ENCODE measurements at places on chromosomes 3 and 15. TPM values are rescaled to one million over a fixed set of nuclear protein-coding genes. Genes with fewer than 3 reads are reported as not detected.
A peak's percentile ranks its signal among the peaks of the same experiment; 100 is the strongest.

- no peak for DNase-seq
These were observed 2.2 kb upstream of the B3GALNT1 start for GRCh38 chr3:161107311-161107710.

DNA sequence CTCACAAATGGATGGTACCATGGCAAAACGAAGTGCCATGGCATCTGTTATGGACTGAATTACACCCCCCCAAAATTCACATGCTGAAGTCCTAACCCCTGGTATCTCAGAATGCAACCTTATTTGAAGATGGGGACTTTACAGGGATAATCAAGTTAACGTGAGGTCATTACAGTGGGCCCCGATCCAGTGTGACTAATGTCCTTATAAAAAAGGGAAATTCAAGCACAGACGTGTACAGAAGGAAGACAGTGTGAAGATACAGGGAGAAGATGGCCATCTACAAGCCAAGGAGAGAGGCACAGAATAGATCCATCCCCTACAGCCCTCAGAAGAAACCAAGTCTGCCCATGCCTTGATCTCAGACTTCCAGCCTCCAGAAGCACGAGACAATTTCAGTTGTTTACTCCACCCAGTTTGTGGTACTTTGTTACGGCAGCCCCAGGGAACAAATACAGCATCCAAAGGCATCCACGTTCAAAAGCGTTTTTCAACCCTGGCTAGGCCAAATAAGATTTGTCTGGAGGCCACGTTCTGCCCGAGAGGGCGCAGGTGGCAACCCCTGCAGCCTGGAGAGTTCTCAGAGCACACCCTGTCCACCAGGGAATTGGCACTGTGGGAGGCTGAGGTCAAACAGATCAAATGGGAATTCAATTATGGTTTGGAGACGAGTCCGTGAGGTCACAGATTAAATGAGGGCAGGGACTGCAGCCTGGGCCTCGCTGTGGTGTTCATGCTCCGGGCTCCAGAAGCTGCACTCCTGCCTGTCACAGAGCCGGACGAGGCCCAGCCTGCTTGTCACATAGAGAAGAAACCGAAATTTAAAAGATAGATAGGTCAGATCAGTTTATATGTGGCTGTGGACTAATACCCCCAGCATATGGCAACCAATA lies 494.8 kb downstream of the SHQ1 start:
- no peak for DNase-seq

DNA sequence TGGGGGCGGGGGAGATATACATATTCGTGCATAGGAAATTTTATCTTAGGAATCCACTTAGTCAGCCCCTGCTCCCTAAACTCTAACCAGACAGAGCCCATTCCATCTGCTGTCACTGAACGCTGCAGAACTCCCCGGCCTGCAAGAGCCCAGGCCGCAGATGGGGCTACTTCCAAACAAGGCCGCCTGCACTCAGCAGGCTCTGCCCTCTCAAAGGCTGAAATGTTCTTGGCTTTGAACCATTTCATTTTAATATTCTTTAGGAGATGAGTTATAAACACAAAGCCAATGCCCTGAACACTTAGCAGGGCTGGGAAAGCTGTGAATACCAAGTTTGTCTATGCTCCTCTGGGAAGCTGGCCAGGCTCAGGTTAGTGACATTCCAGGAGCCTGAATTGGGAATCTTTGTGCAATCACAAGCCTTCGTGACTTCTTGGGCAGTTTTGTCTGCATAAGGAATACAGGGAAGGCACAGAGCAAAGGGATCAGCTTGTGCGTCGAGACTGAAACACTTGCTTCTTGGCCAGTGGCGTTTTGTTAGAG lies 65.0 kb downstream of the SYNM start:
- DNase-seq, result no peak

GRCh38 chr3:73547427-73548248 lies 77.1 kb downstream of the PDZRN3 start:
- DNase-seq, result peak; percentile 72

GRCh38 chr3:49410066-49410845 lies 1.5 kb downstream of the RHOA start:
- no peak for DNase-seq

DNA sequence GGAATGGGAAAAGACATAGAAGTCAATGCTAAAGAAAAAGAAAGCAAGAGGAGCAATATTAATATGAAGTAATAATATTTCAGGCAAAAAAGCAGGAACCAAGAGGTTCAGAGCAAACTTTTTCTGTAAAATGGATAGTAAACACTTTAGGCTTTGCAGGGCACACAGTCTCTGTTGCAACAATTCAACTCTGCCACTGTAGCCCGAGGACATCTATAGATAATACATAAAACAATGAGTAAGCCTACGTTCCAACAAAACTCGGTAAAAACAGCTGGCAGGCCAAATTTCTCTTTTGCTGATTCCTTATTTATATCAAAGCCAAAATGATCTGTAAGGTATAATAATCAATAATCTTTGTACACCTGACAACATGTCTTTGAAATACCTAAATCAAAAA lies 56.8 kb downstream of the SMAD6 start:
- no peak for DNase-seq

DNA sequence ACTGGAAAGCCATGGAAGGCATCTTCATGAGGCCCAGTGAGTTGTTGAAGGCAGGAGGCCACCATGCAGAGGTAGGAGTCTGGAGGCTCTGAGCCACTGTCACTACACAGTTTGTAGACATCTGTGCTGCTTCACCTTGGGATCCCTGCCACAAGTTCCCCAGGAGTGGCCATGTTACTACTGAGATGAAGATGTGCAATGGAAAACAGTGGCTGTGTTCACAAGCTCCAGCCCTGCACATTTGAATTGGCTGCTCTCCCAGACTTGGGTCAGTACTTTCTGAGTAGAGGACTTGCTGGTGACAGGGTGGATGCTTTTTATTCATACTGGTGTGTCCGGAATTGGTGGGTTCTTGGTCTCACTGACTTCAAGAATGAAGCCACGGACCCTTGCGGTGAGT lies 86.9 kb upstream of the C15orf39 start:
- DNase-seq, result no peak

GRCh38 chr15:41561777-41562145 lies 2.7 kb downstream of the TYRO3 start:
- DNase-seq, result no peak

DNA sequence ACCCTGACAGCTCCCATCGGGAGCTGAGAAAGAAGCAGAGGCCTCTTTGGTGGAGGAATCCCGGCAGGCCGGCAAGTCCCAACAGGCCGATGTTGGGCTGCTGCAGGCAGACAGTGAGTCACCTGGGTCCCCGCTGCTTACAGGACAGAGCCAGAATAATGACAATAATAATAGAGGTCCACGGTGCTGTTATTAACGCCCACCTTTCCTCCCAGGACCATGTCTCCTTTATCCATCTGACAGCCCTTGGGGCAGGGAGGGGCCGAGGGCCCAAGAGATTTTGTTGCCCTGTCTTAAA lies 29.3 kb upstream of the MAGEF1 start:
- no peak for DNase-seq

DNA sequence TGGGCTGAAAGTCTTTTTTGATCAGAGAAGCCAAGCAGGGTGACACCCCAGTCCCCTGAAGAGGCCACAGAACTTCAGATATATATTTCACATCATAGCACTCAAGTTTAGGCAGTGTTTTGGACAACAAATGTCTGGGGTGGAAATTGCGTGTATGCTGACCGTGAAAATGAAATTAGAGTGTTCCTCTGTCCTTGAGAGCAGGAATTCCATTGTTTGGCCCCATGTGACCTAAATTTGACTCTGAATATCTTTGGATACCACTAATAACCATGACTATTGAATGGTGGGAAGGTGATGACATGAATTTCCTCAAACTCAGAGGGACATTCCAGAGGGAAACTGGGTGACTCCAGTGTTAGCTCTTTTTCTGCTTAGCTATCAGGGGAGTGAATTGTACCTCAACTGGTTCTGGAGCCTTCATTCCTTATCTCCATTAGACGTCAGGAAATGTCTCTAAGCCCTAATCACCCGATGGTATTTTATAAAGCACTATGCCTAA lies 263.5 kb upstream of the RASGRP1 start:
- no peak for DNase-seq

- DNase-seq, result no peak
These were observed 22.7 kb upstream of the ATP2B2 start for GRCh38 chr3:10528046-10528445.

DNA sequence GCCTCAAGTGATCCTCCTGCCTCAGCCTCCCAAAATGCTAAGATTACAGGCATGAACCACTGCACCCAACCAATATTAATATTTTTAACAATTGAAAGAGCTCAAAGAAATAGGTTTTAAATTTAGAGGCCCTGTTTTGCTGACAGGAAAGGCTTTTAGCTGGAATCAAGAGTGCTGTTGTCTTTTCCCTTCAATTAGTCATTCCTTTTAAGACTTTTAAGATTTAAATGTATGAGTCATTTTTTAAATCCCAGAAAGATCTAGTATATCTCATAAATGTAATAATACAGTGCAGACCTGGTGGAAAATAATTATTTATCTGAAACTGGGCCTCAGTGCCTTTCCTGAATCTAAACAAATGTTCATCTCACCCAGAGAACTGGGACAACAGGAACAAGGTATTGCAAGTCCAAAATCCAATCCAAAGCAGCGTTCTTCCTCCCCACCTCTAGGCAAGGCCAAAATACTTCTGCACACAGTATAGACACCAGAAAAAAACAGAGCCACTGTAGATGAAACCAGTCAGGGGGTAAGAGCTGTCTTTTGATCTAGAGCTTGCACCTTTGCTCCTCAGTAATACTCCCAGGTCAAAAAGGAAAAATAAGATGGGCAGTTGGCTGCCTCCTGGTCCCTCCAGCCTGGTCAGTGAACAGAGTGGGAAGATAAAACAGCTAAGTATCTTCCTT lies 14.4 kb downstream of the AGTR1 start:
- DNase-seq, result no peak

GRCh38 chr3:99084156-99084555 lies 182.7 kb upstream of the DCBLD2 start:
- no peak for DNase-seq

- no peak for DNase-seq
These were observed 66.5 kb downstream of the MAGEF1 start for GRCh38 chr3:184645336-184645735.

DNA sequence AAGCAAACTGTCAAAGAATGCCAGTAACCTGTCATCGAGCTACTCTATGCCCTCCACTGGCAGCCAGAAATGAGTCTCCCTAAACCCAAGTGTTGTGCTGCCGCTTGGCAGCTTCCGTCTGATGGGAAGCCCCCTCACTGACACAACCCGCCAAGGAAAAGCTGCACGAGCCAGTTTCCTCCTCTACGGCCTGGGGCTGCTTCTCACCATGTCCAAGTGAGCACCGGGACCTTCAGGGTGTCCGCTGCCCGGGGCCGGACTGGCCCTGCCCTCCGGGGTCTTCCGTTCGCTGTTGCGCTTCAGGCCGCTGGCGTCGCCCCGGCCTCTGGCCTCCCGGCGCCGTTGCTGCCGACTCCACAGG lies 490 bp downstream of the TOMM70 start:
- DNase-seq, result peak; percentile 14

DNA sequence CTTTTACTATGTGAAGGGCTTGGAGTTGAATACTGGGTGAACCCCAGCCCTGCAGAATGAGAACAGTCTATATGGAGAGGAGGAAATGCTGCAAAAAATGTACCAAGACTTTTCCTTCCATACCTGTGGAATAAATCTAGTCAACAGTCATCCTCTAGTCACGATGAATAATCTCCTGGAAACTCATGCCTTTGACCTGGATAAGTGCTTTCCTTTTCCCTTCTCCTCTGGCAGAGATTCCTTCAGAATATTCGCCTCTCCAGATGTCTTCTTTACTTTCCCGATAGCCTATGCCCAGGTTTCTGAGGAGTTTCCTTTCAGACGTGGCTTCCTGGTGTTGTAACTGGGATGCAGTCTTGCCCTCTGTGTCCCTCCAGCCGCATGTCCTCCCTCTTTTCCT lies 28.1 kb downstream of the CCNL1 start:
- no peak for DNase-seq

DNA sequence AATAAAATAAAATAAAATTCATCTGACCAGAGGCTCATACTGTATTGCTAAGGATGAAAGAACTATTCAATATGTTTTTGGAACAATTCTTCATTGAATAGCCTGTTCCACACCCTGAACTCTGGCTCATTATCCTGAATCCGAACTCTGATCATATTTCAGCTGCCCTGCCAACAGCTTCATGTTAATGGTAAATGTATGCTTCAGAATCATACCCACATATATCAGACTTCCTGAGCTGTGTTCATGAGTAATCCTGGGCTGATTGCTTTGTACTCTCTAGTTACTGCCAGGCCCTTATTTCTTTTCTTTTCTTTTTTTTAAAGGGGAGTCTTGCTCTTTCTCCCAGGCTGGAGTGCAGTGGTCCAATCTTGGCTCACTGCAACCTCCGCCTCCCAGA lies 11.8 kb downstream of the INO80 start:
- no peak for DNase-seq

GRCh38 chr3:46422617-46423016 lies 15.6 kb downstream of the CCRL2 start:
- no peak for DNase-seq

DNA sequence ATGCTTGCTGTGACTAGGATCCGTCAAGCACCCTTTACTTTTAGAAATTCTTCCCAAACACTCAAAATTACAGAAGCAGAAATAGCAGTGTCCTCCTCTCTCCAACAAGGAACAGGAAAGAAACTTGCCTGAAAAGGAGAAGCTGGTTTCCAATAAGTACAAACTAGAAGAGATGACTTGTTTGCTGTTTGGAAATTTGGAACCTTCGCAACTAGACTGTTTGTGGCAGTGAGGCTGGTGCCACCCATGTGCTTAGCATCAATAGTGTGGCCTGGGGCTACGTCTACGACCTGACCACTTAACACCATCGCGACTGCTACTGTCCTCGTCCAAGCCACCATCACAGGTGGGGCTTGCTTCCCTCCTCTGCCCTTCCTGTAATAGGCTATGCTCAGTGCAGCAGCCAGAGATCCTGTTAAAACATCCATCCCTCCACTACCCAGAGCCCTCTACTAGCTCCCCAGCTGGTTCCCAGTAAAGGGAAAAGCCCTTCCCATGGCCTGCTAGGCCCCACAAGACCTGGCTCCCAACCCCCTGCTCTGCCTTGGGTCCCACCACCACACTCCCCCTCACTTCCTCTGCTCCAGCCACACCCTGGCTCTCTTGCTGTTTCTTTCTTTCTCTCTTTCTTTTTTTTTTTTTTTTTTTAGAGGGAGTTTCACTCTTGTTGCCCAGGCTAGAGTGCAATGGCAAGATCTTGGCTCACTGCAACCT lies 52.6 kb upstream of the CCR2 start:
- DNase-seq, result no peak

- no peak for DNase-seq
These were observed 13.6 kb downstream of the ARF4 start for GRCh38 chr3:57583544-57583943.

GRCh38 chr15:89164712-89165211 lies 56.6 kb downstream of the RLBP1 start:
- no peak for DNase-seq

Gene XYLB
- 8.3 TPM for polyA plus RNA-seq

Gene PLSCR4
- polyA plus RNA-seq, result 53.0 TPM

Gene COL7A1
- 4.4 TPM for polyA plus RNA-seq

Gene UBAP1L
- 8.2 TPM for polyA plus RNA-seq

Gene C3orf70
- 6.3 TPM for polyA plus RNA-seq

Gene GABRA5
- polyA plus RNA-seq, result not detected

Gene TRPM1
- polyA plus RNA-seq, result not detected

Gene CASR
- not detected for polyA plus RNA-seq

Gene CPEB1
- 2.4 TPM for polyA plus RNA-seq

Gene ADAMTS9
- 58.9 TPM for polyA plus RNA-seq

Measured in right lung (tissue), 10 donors.